Suppressor macrophage treated with lipopolysaccharide for 1 hour (primary cell): ENCODE measurements at places on chromosomes 7 and 10.

GRCh38 chr7:93036807-93037206 lies 81.0 kb downstream of the SAMD9 start:
- no peak for DNase-seq

GRCh38 chr10:27659786-27660185 lies 85.8 kb downstream of the MKX start:
- no peak for DNase-seq

DNA sequence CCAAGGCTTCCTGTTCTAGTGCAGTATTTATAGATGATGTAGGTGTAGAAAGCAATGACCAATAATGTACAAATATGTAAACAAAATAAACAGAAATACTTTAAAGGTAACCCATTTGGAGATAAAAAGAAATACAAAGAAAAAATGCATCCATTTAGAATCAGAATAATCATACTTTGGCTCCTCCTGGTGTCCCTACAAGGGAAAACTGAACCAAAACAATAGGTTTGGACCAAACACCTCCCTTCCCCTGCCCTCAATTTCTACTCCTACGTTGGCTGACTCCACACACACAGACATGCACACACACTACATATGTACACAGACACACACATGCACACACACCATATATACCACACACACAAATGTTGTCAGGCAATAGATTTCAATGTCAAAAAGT lies 36.0 kb downstream of the C10orf143 start:
- DNase-seq = no peak

GRCh38 chr7:117908031-117908795 lies 35.0 kb upstream of the CTTNBP2 start:
- DNase-seq = no peak

DNA sequence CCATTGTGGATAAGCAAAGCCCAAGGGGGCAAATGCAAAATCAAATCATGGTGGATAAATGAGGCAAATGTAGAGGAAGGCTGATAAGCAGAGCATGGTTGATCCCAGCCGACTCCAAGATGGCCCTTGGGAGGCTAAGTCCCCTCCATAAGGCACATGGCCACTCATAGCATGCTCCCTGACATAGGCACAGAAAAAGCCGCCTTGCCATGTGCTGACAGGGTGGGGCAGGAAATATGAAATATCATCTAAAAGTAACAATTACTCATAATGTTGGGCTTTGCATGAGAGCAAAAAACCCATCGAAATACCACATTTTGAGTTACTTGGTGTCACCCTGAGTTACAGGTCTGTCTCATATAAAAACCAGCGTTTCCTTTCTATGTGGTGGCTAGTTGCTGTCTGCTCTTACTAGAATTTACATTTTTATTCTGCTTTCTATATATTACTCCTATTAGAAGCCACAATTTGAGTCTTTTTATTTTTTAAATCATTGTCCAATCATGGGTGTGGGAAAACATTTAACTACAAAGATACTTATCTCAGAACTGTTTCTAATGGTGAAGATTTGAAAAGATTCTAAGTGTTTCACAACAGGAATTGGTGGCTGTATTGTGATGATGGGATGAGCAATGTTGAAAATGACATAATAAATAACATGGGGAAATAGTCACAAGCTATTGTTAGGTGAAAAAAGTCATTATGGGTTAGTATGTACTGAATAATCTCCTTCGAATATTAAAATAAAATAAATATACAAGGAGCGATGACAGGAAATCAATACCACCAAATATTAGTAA lies 102.7 kb downstream of the CUBN start:
- DNase-seq = peak; percentile 80

DNA sequence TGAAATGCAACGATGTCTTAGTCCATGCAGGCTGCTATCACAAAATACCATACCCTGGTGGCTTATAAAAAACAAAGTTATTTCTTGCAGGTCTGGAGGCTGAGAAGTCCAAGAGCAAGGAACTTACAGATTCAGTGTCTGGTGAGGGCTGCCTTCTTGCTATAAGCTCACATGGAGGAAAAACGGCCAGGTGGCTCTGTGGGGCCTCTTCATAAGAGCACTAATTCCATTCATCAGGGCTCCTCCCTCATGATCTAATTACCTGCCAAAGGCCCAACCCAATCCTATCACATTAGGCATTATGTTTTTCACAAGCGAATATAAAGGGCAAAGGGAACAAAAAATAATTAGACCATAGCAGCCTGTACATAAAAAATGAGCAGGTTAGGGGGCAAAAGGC lies 35.4 kb downstream of the PAPSS2 start:
- no peak for DNase-seq
